Stimulated activated CD4-positive, alpha-beta T cell treated with anti-CD3 and anti-CD28 coated beads, TNF-alpha, amount 100 ng/mL, for 4 hours (primary cell): ENCODE measurements at places on chromosomes 3 and 15.

DNA sequence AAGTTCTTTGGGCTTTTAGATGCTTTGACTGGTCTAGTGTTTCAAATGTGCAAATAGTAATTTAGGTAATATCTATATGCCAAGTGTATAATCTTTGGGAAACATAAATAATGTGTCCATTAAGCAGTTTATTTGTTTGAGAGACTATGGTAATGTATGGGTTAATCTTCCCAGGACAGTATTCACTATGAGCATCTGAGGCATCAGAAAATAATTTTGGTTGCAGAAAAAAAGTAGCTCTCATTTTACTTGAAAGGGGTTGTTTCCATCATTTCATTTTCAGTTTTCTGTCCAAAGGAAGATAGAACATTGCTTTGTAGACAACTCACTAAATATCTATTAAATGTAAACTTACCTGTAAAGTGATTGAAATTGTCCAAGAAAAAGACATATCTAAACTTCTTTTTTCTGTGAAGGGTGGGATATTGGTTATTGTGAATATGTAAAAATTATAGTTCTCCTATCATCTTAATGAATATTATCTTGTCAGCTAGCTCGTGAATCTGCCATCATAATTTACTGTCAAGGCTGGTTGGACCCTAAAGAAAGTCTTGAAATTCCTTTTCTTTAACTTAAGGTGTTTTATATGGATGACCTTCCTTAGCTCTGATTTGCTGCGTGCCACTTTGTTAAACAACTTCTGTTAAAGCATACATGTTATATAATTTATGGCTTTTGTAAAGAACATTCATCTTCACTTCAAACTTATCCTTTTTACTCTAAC, 108.8 kb downstream of the EPHA3 start:
- DNase-seq = no peak

- no peak for DNase-seq
Observed at GRCh38 chr3:25313286-25313685, 114.8 kb upstream of the RARB start.

DNA sequence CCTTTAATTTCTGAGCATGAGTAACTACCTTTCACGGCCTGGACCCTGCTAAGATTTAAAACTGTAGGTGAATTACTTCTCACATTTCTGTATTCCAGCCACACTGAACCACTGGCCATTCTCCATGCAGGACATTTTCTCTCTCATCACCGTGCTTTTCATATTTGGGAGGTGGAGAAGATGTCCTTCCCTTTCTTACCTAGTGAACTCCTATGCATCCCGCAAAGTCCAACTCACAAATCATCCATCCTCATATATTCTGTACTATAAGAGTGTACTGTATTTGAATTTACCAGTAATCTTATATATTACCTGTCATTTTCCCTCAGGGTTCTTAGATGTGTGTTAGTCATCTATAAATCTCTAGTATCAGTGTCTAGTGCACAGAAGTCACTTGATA, 139.9 kb downstream of the ALDH1A2 start:
- no peak for DNase-seq

GRCh38 chr15:34628577-34629152, 45.2 kb upstream of the GOLGA8B start:
- no peak for DNase-seq

DNA sequence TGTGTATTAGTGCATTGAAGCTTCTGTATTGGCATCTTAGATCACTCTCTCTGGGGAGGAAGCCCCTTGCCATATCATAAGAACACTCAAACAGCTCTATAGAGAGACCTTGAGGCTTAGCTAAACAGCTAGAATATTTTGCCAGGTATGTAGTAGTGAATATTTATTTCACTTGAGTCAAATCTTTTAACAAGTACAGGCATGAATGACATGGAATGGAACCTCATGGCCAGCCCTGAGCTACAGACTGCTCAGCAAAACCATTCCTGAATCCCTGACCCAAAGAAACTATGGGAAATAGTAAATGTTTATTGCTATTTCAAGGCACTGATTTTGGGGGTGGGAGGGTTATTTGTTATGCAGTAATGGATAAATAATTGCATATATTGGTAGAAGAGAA, 604.8 kb downstream of the MECOM start:
- no peak for DNase-seq

DNA sequence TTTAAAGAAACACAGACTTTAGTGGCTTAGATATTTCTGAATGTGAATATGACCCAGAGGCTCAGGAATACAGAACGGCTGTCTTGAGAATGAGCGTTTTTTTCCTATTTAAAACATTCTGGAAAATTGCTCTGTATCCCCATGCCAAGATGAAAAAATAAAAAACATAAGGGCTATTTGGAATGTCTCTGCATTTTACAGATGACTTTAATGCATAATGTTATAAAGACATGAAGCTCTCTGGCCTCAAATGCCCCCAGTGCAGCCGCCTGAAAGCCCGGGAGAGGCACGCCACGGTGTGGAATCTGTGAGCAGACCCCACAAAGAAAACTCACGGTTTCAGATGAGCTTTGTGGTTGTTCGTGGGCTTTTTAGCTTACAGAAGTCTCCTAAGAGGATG, 322.5 kb upstream of the ICE2 start:
- no peak for DNase-seq

GRCh38 chr3:146577662-146578061, 27.5 kb downstream of the PLSCR5 start:
- DNase-seq = no peak

- DNase-seq = no peak
Observed at GRCh38 chr15:73388256-73388781, 19.6 kb upstream of the HCN4 start.

GRCh38 chr15:55230051-55230670, 33.4 kb upstream of the RSL24D1 start:
- DNase-seq = no peak

DNA sequence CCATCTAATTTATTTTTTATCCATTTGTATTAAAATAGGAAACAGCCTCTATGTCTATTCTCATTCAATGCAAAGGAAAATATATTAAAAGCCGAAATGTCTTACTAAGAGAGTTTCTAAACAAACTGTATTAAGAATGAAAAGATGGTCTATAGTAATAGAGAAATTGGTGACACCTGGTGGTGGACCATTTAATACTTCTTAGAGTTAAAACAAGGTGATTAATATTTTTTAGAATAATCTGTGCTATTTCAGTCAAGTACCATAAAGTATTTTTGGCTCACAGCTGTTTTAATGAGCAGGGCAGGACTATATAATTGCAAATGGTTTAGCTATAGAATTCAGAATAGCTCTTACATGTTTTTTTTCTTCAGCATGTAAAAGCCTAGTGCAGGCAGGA, 55.7 kb downstream of the SYNPR start:
- no peak for DNase-seq

- DNase-seq = no peak
Observed at GRCh38 chr3:100613721-100614390, 4.5 kb downstream of the ADGRG7 start.

- no peak for DNase-seq
Observed at GRCh38 chr3:189900578-189900977, 220.1 kb downstream of the P3H2 start.

GRCh38 chr3:107184375-107184774, 192.9 kb upstream of the CCDC54 start:
- no peak for DNase-seq

DNA sequence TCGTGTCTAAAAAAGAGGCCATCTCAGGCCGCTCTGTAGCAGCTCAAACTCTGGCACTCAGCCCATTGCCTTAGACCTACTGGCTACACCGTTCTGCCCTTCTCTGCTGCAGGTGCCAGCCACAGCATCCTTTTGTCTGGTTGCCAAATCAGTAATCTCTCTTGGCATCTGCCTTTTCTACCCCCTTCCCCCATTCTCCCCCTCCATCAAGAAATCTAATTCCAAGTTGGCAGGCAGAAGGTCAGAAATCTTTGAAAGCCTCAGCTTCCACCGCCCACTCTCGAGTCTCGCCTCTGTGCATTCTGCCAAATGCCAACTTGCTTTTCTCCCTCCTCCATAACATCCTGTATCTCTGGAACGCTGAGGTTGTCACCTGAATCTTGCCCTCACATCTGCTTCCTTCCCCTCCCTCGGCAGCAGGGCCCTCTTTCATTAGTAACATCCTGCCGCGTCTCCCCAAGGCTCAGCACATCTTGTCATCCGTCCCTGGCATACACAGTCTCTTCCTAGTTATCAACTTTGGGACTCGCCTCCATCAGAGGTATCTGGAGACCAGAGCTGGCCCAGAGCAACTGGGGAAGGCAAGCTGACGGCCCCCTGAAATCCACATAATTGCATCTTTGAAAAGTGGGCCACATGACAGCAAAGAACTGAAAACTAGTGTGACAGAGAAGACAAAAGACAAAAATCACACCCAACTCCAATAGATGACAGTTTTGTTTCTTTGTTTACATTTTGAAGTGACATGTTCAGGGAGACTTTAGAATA, 312.0 kb upstream of the CCDC54 start:
- no peak for DNase-seq

DNA sequence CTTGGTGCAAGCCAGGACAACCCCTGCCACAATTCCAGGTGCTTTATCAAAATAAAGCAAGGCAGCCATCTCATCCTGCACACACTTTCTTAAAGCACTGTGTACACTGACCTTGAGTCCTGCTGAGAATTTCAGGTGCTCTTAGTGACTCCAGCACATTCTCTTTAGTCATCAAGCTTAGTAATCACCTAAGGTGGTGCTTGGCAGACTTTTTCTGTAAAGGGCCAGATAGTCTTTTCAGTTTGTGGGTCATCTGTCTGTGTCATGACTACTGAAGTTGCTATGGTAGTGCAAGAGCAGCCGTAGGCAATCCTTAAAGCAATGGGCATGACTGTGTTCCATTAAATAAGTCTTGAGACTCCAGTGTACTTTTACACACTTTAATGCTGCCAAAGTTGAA, 36.4 kb downstream of the RIOX2 start:
- DNase-seq = no peak

GRCh38 chr15:84772467-84772866, 24.1 kb downstream of the ZNF592 start:
- no peak for DNase-seq

- DNase-seq = no peak
Observed at GRCh38 chr3:126131881-126132750, 48.2 kb upstream of the SLC41A3 start.

GRCh38 chr15:88401996-88402656, 65.1 kb downstream of the MRPL46 start:
- DNase-seq = no peak

GRCh38 chr3:188663839-188664238, 507.9 kb upstream of the TPRG1 start:
- no peak for DNase-seq

- DNase-seq = no peak
Observed at GRCh38 chr15:77901921-77902750, 175.4 kb downstream of the TBC1D2B start.

GRCh38 chr3:129973853-129974563, 512 bp upstream of the TRH start:
- DNase-seq = no peak

- no peak for DNase-seq
Observed at GRCh38 chr3:68483601-68484000, 448.7 kb downstream of the TAFA4 start.

- no peak for DNase-seq
Observed at GRCh38 chr15:51260202-51260601, 78.2 kb downstream of the CYP19A1 start.

DNA sequence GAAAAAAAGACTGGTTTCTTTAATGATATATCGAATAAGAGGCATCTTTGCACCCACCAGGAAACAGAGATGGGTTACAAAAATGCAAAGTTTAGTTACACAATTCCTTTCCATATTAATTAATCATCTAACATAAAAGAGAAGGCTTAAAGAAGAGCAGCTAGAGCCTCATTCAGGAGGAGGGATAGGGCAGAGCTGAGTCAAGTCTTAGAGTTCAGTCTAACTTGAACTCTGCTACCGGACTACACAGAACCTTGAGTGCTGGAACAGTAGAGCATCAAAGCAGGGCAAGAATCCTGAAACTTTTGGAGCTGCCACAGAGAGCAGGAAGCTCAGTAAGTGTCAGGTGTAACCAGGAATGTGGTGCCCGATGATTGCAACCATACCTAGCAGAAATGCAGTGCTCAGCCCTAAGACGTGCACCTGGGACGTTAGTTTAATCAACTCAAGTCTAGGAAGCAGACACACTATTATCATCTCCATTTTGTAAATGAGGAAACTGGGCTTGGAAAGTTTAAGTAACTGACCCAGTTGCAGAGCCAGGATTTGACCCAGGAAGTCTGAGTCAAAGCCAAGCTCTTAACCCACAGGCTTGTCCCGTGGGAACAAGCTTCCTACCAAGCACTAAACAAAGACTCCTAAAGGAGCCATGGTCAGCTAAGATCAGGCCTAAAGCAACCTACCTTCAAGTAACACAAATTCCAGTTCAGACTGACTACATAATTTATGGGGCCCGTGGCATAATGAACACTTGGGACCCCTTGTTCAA, 187.4 kb downstream of the FOXP1 start:
- no peak for DNase-seq

GRCh38 chr3:129312671-129313414, 34.2 kb downstream of the HMCES start:
- no peak for DNase-seq

DNA sequence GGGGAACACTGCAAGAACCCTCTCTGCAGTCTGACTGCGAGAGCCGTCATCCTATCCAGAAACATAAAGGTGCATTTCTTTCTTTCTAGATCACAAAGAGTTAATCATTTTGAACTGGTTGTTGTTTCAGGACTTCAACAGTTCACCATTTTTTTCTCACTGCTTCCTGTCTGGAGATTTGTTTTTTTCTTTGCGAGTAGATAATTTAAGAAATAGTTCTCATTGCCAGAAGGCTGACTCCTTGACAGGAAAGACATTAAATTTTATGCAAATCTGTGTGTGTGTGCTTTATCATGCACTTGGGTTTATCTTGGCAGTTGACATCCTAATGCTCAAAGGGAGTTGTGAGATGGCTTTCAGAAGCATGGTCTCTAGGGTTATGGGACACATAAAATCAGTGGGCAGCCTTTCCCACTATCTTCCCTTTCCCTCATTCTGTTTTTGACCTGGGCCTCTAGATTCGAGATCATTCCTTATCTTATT, 123.5 kb upstream of the TBL1XR1 start:
- DNase-seq = no peak

DNA sequence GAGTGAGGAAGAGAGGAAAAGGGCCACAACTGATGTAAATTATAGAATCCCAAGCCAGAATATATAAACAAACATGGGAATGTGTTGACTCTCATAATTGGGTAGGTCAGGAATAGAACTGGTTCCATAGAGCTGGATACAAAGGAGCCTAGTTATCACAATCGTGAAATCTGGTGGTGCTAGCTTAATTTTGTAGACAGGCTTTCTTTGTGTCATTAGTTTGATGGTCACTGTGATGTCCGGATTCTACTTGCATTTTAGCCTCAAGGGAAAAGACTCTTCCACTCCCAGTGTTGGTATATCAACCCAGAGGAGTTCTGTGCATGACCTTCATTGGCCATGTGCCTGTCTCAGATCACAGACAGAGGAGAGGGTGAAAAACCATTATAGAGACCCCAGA, 81.8 kb downstream of the NLGN1 start:
- no peak for DNase-seq

DNA sequence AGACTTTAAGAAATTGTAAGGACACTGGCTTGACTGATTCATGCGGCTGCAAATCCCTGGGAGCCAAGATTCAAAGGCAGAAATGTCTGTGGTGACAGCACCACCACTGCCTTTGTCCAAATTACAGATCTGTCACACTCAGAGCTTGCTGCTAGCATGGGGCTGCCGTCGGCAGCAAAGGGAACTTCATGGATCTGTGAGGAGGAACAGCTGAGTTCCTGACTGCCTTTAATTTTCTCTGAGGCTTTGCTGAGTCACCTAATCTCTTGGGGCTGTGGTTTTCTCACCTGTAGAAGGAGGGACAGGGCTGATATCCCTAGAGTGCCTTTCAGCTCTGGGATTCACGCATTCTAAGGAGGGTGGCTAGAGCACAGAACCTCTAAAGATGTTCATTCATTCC, 4.1 kb upstream of the PAK6 start:
- no peak for DNase-seq

- DNase-seq = no peak
Observed at GRCh38 chr15:70308735-70309434, 211.2 kb upstream of the TLE3 start.
